ENCODE measurements at places on chromosomes 2 and 18.

- no peak for DNase-seq
Measured at GRCh38 chr2:86028766-86029381, 76.8 kb downstream of the POLR1A start.

GRCh38 chr2:70046534-70046933, 40.7 kb upstream of the PCBP1 start:
- DNase-seq: no peak

- DNase-seq: no peak
Measured at GRCh38 chr2:190722061-190722759, 73.3 kb downstream of the NAB1 start.

GRCh38 chr2:167415068-167415467, 526.8 kb downstream of the XIRP2 start:
- DNase-seq: no peak

- DNase-seq: no peak
Measured at GRCh38 chr2:40034198-40034597, 255.1 kb upstream of the THUMPD2 start.

GRCh38 chr2:2823061-2823753, 492.1 kb upstream of the MYT1L start:
- DNase-seq: peak; percentile 15

DNA sequence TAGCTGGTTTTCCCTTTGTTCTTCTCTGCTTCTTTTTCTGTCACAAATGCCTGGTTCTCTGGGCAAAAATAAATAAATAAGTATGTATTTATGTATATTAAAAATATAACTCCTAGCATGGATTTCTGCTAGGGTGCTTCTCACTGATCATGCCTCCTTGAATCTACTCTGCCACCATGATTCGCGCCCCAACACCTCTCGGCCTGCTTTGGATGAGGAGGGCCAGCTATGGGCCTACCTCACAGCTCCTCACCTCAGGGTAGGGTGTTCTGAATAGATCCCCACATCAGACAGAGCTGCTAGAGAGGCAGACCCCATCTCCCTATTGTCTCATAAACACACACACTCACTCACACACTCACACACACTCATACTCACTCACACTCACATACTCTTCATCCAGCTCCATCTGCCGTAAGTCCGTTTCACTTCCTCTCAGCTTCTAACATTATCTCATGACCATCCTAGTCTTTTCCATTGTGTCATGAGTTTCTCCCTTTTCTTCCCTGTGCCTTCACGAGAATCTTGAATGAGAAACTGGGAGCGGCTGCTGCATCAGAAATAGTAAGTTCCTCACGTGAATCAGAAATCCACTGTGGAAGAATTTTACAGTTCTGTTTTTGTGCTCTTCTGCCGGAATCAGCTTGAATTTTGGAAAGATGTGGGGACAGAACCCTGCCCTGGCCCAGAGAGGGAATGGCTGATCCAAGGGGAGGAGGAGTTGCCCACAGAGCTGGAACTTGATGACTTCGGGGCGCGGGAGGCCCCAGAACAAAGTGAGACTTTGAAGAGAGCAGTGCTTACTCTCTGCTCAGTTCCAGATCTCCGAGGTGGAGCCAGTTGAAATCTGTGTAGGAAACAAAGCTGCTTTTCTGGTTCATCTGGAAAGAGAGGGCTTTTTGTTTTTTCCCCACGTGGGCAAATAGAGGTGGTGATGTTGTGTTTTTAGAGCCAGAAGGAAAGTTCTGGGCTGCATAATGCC, 20.9 kb downstream of the ANXA4 start:
- no peak for DNase-seq

Data from ecto neural progenitor cell (in vitro differentiated cells).